Mucosa of gallbladder (tissue), 1 donor: ENCODE measurements at places on chromosomes 6 and 20. TPM values are rescaled to one million over a fixed set of nuclear protein-coding genes. Genes with fewer than 3 reads are reported as not detected.

GRCh38 chr6:56913285-56914074 lies 41.4 kb upstream of the BEND6 start:
- no peak for DNase-seq

- no peak for DNase-seq
Measured at GRCh38 chr6:53382421-53382820, 33.7 kb upstream of the ELOVL5 start.

Gene KCNK15
- 14.2 TPM for total RNA-seq

- no peak for DNase-seq
Measured at GRCh38 chr6:3236005-3236404, 8.6 kb upstream of the TUBB2B start.

Gene NUDT3
- total RNA-seq = 30.7 TPM

- no peak for DNase-seq
Measured at GRCh38 chr20:6053776-6054688, at the start of gene LRRN4. LRRN4 (minus strand) TSS chr20:6054060; CDS start chr20:6052799, 1,261 bp downstream.

- DNase-seq = no peak
Measured at GRCh38 chr20:41038878-41039404, 10.3 kb downstream of the TOP1 start.

Gene MCM8
- 4.1 TPM for total RNA-seq

- DNase-seq = no peak
Measured at GRCh38 chr6:100430962-100431361, 33.8 kb downstream of the SIM1 start.

Gene CST2
- total RNA-seq = not detected

Gene DAAM2
- total RNA-seq = 12.5 TPM

DNA sequence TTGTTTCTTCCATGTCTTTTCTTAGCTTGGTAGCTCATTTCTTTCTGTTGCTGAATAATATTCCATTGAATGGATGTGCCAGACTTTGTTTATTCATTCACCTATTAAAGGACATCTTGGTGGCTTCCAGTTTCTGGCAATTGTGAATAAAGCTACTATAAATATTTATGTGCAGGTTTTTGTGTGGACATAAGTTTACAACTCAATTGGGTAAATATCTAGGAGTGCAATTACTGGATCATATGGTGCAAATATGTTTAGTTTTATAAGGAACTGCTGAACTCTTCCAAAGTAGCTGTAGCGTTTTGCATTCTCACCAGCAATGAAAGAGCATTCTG lies 16.8 kb upstream of the SDCBP2 start:
- no peak for DNase-seq

GRCh38 chr6:119661628-119662027 lies 312.1 kb upstream of the MAN1A1 start:
- DNase-seq = no peak

DNA sequence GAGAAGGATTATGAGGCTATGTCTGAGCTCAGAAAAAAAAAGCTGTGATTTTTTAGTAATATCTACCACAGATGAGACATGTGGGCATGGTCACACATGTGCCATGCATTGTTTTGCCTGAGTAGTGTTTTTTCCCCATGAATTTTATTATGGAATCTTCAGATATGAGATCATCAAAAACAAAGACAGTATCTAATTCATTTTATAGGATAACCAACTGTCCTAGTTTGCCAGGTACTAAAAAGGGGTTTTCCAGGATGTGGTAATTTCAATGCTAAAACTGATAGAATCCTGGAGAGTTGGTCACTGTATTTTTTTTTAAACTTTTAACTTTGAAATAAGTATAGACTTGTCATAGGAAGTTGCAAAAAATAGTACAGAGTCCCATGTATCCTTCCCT lies 127.4 kb upstream of the MAP3K7 start:
- no peak for DNase-seq
